ENCODE measurements at places on chromosomes 2 and 18.

- no peak for DNase-seq
These were observed 123.8 kb downstream of the ARL4C start for GRCh38 chr2:234373060-234373459.

- DNase-seq, result no peak
These were observed 47.3 kb downstream of the RFTN2 start for GRCh38 chr2:197628043-197628500.

GRCh38 chr18:50734342-50734741 lies 85.5 kb downstream of the MRO start:
- no peak for DNase-seq

DNA sequence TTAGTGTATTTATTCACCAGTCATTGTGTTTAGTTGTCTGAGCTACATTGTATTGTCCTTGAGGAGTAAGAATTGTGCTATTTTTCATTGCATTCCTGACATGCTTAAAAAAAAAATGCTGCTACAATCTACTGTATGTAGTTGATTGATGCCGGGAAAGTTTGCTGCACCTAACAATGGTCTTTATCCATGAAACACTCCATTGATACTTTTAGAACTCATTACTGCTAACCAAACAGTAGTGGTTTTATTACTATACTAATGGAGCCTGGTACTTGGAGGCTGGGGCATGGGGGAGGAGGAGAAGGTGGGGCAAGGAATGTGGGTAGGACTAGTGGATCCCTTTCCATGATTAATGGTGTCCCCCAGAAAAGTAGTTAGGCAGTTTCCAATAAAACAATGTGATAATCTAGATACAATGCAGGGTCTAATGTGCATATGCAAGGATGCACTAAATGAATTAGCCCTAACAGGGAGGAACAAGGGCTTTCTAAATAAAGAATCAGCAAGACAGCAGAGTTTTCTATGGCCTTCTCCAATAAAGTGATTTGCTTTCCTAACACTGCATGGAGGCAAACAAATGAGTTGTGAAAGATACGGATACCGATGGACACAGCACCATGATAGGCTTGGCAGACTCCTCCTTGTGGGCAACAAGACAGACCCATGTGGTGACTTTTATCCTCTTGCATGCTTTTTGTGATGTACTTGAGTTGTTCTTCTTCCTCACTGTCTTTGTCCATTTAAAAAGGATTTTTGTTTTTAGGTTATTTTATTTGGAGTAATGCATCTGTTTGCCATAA lies 78.5 kb downstream of the FMNL2 start:
- DNase-seq, result no peak

DNA sequence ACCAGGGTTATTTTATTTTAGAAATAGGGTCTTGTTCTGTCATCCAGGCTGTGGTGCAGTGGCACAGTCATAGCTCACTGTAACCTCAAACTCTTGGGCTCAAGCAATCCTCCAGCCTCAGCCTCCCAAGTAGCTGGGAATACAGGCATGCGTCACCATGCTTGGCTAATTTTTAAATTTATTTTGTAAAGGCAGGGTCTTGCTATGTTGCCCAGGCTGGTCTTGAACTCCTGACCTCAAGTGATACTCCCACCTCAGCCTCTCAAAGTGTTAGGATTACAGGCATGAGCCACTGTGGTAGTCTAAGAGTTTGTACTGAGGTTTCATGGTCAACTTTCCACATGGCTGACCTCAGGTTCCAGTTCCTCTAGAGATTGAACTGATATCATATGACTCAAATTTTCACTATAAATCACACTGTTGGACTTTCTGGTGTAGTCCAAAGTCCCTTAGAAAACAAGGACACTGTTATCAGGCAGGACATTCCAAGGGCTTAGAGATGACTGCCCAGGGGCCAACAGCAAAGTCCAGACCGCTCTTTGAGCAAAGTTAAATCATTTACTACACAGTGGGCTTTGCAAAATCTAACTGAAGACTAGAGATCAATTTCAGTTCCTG lies 82.0 kb upstream of the MEX3C start:
- no peak for DNase-seq

- no peak for DNase-seq
These were observed 36.1 kb upstream of the SKA1 start for GRCh38 chr18:50338715-50339114.

- DNase-seq, result no peak
These were observed 36.5 kb upstream of the SIX2 start for GRCh38 chr2:45045706-45046105.

DNA sequence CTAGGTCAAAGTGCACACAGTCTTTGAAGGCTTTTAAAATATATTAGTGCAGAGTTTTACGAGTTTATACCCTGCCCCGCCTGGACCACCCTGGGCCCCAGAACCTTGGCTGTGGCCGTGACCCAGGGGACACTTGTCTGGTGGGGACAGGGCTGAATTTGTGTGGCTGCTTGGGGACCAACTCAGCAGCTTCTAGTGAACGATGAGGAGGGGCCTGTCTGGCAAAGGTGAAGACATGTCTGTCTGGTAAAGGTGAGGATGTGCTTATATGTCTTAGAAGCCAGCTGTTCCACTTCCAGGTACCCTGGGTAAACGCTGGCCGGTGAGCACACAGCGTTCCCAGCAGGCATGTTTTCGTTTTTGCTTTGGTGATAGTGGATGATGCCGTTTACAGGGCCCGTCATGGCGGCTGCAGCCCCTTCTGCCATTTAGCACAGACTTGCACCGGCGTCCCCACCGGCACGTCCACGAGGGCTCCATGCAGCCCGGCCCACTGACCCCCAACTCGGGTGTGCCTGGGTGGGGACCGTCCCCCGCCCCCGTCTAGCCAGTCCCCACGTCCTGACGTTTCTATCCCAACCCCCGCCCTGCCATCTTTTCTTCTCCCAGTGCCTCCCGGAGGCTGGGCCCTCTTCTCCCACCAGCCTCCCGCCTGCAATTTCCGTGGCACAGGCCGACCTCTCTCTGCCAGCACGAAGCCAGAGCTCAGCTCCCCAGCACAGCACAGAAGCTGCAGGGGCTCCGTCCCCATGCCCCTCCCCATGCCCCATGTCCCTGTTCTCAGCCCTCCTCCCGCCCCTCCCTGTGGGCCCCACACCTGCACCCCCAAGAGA lies 67.8 kb downstream of the SLC66A2 start:
- DNase-seq, result no peak

DNA sequence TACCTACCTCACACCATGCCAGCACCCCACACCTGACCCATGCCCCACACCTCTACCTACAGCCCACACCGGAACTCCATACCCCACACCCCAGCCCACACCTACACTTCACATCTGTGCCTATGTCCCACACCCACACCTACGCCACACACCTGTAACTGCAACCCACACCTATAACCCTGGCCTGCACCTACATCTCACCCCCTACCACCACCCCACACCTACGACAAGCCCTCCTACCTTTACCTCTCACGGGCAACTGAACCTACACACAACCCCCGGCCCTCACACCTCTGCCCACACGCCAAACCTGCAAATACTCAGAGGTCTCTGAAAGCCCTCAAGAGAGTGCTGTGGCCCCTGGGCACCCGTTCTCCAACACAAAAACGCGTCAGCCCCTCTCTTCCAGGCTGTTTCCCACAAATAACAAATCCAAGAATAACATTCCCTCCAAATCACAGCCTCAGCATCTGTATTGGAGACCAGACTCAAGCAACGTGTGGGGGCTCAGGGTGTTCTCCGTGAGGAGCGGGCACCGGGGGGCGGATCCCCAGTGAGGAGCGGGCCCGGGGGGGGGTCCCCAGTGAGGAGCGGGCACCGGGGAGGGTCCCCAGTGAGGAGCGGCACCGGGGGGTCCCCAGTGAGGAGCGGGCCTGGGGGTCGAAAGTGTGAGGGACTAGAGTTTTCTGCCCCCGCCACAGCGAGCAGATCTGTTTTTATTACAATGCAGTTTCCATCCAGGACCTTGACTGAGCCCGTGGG lies 33.4 kb downstream of the SLC66A2 start:
- DNase-seq, result no peak

GRCh38 chr18:22228976-22229375 lies 59.6 kb downstream of the GATA6 start:
- no peak for DNase-seq

DNA sequence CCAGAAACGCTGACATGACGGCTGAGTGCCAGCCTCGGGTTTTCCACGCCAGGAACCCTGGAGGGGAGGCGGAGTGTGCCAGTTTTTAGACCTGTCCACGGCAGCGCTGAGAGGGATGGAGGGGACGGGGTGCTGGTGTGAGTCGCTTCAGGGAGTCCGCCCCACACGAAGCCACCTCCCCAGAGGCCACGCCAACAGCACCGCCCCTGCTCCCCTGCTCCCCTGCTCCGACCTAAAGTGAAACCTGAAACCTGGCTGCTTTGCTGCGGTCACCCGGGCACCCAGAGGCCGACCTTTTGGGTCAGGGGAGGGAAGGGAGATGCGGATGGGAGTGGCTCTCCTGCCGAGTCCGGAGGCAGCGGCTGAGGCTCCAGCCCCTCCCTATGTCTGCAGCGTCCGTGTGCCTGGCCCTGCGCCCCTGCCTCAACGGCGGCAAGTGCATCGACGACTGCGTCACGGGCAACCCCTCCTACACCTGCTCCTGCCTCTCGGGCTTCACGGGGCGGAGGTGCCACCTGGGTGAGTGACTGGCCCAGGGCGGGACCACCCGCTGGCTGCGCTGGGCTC lies 38.1 kb downstream of the SNED1 start:
- DNase-seq, result no peak

GRCh38 chr2:71974846-71975245 lies 172.8 kb downstream of the CYP26B1 start:
- no peak for DNase-seq

DNA sequence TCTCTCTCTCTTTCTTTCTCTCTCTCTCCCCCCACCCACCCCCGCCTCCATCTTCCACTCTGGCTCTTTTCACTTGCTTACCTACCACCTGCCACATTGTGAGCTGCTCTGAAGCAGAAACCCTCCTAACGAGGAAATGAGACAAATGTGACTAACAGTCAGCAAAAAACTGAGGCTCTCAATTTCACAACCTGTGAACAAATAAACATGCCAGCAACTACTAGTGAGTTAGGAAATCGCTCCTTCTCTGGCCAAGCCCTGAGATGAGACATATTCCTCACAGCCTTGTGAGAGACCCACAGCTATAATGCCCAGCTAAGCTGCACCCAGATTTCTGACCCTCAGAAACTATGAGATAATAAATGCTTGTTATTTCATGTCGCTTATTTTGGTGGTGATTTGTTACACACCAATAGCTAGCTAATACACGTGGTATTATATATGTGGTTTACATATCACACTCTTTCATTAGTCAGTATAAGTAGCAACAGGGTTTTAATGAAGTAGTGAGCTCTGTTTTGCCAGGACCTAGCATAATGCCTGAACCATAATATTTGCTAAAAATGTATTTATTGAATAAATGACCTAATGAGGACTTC lies 8.4 kb upstream of the ZNF521 start:
- DNase-seq, result no peak

DNA sequence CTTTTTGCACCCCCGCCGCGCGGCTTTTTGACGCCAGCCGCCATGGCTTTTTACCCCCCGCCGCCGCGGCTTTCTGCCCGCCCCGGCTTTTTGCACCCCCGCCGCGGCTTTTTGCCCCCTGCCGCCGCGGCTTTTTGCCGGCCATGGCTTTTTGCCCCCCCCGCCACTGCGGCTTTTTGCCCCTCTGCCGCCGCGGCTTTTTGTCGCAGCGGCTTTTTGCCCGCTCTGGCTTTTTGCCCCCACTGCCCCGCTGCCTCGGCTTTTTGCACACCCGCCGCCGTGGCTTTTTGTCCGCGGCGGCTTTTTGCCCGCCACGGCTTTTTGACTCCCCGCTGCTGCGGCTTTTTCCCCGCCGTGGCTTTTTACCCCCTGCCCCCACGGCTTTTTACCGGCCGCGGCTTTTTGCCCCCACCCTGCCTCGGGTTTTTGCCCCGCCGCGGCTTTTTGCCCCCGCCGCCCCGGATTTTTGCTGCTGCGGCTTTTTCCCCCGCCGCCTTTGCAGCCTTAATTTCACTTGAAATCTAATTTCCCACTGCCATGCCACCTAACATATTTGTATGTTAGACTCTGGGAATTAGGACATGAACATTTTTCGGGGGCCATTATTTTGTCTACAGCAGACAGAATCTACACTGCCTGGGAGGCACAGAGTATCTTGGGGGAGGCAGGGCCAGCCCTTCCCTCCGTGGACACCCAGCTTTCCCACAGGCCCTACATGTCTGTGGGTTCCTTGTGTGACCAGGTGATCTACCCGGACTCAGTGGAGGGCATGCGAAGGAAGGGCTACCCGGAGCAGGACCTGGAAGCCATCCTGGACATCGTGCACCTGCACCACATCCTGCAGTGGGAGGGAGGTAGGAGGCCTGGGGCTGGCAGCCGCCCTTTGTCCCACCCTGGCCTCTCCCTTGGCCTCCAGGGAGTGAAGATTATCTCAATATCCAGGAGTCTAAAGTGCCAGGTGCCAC lies 3031.0 kb upstream of the TEKT4 start:
- DNase-seq, result no peak

Data from KG1 (cell line).